T-helper 2 cell treated with Interferon-gamma antibody and Interleukin-4, amounts not matched to agents 5 μg/mL and 100 μg/mL, for 36 hours (primary cell): ENCODE measurements at places on chromosomes 2 and 18.

DNA sequence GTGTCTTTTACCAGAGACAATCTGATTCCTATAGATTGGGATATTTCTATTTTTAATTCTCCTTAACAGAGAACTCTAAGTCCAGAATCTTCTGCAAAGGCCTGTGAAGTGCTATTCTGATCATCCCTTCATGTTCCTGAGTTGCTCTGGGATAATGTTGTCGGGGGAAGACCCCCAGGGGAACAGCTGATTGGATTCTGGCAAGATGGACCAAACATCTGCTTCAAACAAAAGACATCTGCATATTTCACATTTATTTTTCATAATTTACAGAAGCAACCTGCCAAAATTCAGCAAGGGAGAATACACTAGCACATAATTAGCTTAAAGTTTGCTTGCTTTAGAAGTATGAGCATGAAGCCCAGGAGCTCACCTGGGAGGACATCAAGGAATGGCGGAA, 116.0 kb upstream of the ETAA1 start:
- H3K4me1 ChIP-seq, result no peaks in the 10 kb centered on the region
- H3K4me3 ChIP-seq, result no peak overlapping the region
- H3K27ac ChIP-seq, result no peak overlapping the region
- no peak for DNase-seq
- no peaks in the 10 kb centered on the region for H3K36me3 ChIP-seq
- H3K27me3 ChIP-seq, result no peaks in the 10 kb centered on the region

GRCh38 chr2:135800513-135801460, 36.2 kb downstream of the LCT start:
- H3K4me3 ChIP-seq, result no peak overlapping the region
- no peak for DNase-seq
- H3K27me3 ChIP-seq, result no peaks in the 10 kb centered on the region
- H3K36me3 ChIP-seq, result peaks cover 27% of the 10 kb centered on the region
- H3K4me1 ChIP-seq, result peaks cover 6% of the 10 kb centered on the region

DNA sequence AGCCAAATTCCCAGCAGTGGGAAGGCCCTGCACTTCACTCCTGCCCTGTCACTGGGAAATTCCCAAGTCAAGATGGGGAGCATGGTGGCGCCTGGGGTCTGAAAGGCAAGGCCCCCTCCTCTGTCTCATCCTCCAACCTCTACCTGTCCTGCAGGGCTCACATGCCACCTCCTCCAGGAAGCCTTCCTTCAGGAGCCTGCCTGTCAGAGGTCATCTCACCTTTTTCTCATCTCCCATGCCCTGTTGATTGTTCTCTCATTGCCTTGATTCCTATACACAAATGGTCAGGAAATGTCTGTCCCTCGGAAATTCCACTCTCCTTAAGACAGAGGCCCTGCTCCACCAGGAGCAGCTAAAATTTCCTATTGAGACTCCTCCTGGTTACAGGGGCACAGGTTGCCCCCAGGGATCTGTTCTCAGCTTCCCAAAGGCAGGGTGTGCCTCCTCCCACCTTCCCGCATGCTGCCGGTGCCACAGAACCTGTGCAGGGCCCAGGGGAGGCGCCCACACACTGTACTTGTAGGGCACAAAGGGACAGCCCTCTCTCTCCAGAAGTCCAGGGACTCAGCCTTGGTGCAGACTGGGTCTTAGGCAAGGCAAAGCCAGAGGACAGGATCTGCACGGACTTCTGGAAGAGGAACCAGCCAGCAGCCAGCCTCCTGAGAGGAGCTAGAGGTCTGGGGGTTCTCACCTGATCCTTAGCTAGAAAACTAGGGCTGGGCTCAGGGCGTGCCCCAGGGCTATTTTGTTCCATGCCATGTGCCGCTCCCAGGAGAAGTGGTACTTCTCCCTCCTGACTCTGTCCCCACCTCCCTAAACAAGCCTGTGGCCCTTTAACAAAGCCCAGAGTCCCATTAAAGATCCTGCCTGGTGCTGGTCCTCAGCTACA, 12.9 kb downstream of the HES6 start:
- H3K36me3 ChIP-seq, result no peaks in the 10 kb centered on the region

DNA sequence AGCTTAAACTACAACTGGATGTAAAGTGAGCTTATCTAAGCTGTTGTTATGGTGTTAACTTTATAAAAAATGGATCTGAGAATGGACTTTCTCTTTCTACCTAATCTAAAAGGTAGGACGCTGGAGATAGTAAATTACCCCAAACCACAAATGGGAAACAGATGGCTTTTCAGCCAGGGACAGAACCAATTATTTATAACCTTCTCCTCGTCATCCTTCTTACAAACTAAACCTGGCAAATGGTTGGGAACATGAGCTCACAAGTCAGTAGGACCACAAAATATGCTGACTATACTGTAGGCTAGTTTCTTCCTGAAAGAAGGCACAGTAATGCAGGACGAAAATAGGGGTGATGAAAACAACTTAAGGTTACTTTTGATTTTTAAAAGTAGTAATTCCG, 32.7 kb upstream of the ZDBF2 start:
- DNase-seq, result no peak
- peaks cover 4% of the 10 kb centered on the region for H3K4me1 ChIP-seq
- H3K27me3 ChIP-seq, result peaks cover 10% of the 10 kb centered on the region
- H3K27ac ChIP-seq, result no peak overlapping the region

DNA sequence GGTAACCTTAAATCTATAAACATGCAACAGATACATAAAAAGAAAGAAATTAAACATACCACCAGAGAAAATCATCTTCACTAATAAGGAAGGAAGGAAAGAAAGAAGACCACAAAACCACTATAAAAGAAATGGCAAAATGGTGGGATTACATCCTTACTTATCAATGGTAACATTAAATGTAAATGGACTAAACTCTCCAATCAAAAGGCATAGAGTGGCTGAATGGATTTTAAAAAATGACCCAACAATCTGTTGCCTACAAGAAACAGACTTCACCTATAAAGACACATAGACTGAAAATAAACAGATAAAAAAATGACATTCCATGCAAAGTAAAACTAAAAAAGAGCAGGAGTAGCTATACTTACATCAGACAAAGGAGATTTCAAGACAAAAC, 195.4 kb downstream of the GALNT13 start:
- no peaks in the 10 kb centered on the region for H3K4me1 ChIP-seq
- H3K36me3 ChIP-seq, result no peaks in the 10 kb centered on the region
- no peak for DNase-seq
- H3K27me3 ChIP-seq, result no peaks in the 10 kb centered on the region
- no peak overlapping the region for H3K27ac ChIP-seq

- H3K4me3 ChIP-seq, result no peak overlapping the region
- no peak overlapping the region for H3K27ac ChIP-seq
- H3K36me3 ChIP-seq, result peaks cover 1% of the 10 kb centered on the region
Observed at GRCh38 chr18:47175283-47175897, 774 bp downstream of the IER3IP1 start.

DNA sequence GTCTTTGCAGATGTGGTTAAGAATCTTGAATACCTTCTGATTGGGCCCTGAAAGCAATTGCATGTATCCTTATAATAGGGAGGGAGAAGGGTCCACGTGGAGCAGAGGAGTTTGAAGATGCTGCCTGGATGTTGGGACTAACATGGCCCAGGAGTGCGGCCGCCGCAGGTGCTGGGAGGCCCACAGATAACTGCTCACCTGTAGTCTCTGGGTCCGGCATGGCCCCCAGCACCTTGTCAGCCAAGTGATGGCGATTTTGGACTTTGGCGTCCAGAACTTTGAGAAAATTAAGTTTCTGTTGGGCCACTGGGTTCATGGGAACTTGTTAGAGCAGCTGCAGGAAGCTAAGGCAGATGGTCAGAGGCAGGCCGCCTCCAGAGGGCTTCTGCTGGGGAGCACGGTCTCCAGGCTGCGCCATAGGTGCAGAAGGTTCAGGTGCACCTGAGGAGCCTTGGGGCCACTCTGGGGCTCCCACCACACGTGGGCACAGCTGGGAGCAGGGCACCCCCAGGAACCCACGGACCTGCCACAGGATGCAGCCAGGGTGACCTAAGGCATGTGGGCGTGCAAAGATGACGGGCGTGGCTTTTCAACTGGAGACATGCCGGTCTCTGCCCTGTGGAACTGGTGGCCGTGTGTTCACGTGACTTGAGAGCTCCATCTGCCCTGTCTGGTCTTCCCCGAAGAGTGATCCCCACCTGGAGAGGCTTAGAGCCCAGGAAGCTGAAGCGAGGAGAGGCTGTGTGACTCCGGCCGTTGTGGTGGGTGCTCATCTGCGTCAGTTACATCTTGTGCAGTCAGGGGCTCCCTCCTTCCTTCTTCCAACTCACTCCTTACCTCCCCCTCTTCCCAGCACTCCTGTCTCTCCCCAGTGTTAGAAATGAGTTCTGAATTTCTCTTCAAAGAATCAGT, 277.3 kb downstream of the AGAP1 start:
- H3K36me3 ChIP-seq, result no peaks in the 10 kb centered on the region
- H3K4me1 ChIP-seq, result no peaks in the 10 kb centered on the region

DNA sequence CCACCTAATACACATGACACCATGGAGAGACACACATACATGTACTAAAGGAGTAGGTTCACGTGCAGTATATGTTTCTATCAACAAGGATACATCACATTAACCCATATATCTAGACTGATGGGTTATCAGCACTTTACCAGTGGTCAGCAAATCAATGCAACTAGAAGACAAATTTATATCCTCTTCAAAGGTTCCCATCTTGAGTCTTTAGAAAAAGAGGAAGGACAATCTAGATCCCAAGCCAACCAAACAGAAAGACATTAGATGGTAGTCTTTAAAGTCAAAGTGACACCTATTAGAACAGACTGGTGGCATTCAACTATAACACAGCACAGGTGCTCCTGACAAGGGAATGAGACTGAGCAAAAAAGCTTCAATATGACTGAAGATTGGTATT, 13.8 kb upstream of the SERTAD2 start:
- H3K27ac ChIP-seq, result peak overlapping the region; percentile 76
- H3K4me1 ChIP-seq, result peaks cover 40% of the 10 kb centered on the region
- peaks cover 5% of the 10 kb centered on the region for H3K36me3 ChIP-seq
- H3K4me3 ChIP-seq, result peak overlapping the region; percentile 57

GRCh38 chr18:66833646-66834045, 229.8 kb upstream of the CDH19 start:
- no peaks in the 10 kb centered on the region for H3K4me1 ChIP-seq
- no peak for DNase-seq
- H3K27me3 ChIP-seq, result no peaks in the 10 kb centered on the region
- no peak overlapping the region for H3K4me3 ChIP-seq
- no peak overlapping the region for H3K27ac ChIP-seq

GRCh38 chr2:241968417-241968816, 98.9 kb downstream of the RTP5 start:
- no peaks in the 10 kb centered on the region for H3K27me3 ChIP-seq
- no peak for DNase-seq
- no peak overlapping the region for H3K4me3 ChIP-seq
- peaks cover 17% of the 10 kb centered on the region for H3K4me1 ChIP-seq
- no peak overlapping the region for H3K27ac ChIP-seq

DNA sequence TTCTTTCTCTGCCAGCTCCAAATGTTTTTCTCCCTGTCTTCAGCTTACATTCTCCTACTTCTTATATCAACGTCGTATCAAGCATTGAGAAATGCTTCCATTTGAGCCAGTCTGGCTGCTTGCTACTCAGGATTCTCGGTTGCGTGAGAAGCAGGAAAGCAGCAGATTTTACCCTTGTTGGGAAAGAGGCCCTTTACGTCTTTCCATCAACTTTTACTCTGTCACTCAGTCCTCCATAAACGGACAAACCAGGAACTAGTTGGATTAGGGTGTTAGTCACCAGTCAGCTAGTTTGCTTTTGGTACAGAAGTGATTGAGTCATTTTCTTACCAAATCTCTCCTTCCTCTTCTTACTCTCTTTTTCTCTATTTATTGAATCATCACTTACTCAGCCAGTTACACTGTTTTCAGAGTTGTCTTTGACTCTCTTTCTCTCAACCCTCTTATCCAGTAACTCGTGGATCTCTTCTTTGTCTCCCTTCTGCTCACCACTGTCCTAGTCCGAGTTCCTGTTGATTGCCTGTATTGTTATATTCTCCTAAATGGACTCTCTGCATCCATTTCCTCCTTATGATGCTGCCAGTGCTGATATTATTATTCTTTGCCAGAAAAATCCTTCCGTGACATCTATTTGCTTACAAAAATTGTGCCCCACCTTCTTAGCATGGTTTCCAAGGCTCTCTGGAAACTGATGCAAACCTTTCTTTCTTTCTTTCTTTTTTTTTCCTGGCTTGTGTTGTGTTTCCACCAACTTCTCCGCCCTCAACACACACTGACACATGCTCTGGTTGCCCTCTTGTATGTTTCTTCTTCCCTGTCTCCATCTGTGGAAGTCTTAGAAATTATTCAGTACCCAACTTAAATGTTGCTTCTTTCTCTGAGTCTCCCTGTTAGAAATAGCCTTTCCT, 61.5 kb downstream of the VRK2 start:
- no peaks in the 10 kb centered on the region for H3K27me3 ChIP-seq
- peaks cover 1% of the 10 kb centered on the region for H3K4me1 ChIP-seq
- no peak overlapping the region for H3K27ac ChIP-seq
